BJ (cell line): ENCODE measurements at places on chromosomes 12 and 14.

DNA sequence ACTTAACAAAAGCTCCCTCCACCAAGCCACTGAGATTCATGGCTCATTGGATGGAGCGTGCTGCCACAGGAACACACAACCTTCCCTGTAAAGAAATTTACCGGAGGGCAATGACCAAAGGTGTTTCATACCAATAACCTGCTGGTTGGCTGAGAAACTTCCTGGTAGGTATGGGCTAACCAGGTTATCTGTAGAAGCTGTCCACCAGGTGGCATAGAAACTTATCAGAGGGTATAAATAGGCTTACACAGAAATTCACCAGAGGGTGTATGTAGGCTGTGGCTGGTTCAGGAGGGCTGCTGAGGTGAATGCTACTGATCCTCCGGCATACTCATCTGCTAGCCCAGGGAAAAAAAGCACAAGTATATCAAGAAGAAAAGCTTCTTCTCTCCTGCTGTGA lies 27.1 kb upstream of the MTERF2 start:
- DNase-seq = no peak

DNA sequence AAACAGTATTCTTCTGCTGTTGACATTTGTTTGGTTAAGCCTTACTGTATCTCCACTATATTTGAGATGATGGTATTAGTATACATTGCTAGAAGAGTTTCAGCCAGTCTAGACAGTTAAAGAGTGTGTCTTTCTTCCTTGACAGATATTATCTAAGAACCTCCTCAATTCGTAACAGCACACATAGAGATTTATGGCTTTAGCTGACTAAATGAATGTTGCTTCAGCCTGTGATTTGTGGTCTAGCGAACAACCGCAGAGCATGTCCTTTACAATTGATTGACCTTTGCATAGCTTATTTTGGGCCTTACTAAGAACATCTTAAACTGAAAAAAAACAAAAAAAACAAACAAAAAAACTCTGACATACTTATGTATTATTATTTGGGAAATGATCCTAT lies 122.2 kb downstream of the DAAM1 start:
- no peak for DNase-seq

DNA sequence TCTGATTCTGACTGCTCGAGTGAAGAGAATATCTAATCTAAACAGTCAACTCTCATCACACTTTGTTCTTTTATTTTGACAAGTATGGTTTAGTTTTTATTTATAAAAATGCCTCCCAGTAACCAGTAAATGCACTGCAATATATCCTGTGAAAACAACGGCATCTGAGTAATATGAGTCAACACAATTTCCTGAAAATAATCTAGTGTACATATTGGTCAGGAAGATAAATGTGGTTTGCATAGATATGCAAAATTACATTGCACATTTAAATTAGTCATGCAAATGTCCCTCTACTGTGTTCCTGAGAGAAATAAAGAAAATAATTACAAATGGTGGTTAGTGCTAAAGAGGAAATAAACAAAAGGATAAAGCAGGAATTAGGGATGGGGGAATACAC lies 1190.7 kb upstream of the SEL1L start:
- no peak for DNase-seq

DNA sequence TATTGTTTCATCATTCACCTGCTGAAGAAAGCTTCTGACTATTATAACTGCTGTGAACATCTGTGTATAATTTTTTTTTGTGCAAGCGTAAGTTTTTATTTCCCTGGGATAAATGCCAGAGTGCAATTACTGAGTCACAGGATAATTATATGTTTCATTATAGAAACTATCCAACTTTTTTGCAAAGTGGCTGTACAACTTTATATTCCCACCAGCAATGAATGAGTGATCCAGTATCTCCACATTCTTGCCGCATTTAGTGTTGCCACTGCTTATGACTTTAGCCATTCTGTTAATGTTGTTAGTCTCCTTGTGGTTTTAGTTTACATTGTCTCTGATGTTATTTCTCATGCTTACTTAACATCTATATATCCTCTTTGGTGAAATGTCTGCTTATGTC lies 88.1 kb upstream of the CCDC175 start:
- no peak for DNase-seq

GRCh38 chr14:73599499-73599898 lies 7.8 kb downstream of the ACOT4 start:
- no peak for DNase-seq

DNA sequence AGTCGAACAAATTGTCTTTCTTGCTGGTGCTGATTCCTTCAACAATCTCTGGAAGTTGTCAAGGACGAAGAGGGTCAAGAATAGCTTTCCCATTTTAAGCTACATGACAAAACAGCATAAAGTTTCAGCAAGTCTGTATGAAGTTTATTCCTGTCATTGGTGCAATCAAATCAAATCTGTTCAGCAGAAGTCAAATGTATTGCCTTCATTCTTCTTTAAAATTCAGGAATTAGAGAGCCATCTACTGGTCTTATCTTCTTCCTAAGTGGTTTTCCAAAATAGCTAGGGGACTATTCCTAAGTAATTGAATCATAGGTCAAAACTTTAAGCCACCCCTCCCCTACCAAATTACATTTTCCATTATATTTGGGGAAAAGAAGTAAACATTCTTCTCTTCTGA lies 990.2 kb downstream of the GALC start:
- no peak for DNase-seq

GRCh38 chr12:27333403-27334009 lies 870 bp downstream of the BMAL2 start:
- DNase-seq = no peak

DNA sequence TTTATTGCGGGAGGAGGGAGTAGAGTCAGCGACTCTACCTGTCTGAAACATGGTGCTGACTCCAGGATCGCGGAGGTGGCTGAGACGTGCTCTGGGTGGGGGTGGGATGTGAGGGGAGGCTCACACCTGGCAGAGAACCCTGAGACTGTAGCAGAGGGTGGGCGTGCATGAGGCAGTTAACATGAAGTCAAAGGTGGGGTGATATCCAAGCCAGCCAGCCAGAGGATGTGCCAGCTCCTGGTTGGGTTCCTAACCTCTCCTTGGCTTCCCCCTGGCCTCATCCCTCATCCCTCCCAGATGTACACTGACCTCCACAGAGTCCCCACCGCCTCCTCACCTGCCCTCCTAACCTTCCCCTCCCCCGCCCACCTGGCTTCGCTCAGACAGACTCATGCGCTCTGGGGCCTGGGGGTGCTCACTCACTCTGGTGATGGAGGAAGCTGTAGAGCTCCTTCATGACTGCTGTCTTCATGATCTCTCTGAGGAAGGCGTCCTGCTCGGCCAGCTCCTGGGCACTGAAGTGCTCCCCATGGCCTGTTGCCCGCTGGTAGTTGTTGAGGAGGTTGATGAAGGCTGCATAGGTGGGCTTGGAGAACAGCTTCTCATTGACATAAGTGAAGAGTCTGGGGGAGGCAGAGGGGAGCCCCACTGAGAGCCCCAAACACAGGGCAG lies 9.3 kb downstream of the ENDOU start:
- no peak for DNase-seq

- DNase-seq = no peak
These were observed 7.3 kb upstream of the RNASE1 start for GRCh38 chr14:20809917-20810316.

DNA sequence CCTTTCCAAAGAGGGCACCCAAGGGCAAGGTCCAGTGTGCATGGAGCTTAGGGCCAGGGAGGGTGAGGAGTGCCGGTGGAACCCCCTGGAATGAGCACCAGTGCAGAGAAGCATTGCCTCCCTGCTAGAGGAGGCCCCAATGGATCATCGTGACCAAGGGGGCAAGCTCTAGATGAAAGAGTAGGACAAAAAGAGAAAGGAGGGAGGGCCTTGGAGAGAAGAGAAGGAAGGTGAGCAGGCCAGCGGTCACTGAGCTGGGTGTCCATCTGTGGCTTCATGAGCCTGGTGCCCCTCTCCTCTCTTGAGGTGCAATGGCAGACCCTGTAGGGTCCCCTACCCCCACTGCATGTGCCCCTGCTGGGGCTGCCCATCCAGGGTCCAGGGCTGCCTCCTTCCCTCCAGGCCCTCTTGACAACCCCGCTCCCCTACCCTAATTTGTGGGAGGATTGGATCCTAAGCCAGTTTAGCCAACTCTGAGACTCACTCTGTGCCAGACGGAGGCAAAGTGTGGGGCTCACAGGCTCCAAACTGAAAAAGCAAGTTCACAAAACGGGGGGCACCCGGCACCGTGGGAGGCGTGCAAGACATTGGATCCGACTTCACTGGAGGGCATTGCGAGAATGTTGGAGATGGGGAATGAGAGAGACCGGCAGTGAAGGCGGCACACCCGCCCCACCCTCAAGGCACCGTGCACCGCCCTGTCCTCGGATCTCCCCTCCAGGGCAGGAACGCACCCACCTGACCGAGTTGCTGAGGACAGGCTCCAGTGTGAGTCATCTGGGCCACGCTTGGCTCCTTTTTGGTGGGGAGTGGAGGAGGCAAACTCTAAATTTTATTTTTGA lies 207.5 kb downstream of the KIF26A start:
- DNase-seq = no peak

DNA sequence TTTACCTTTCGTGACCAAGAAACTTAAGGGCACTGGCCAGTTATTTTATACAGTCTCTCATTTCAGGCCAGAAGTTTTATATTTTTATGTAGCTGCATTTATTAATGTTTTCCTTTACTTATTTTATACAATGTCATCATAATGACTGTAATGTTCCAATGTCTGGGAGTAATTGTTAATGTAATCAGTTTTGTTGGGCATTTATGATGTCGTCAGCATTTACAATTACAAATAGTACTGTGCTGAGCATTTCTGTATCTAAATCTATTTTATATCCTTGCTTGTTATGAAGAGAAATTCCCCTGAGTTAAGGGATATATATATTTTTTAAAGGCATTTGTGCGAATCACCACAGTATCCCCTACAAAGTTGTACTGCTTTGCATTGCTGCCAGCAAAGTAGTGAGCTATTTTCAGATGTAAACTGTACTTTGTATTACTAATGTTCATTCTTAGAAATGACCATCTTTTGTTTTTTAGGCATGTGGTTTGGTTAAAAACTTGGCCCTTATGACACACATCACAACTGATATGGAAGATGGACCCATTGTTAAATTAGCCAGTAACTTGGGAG lies 74.4 kb downstream of the POLR3B start:
- DNase-seq = no peak

- DNase-seq = no peak
These were observed 48.4 kb upstream of the FOS start for GRCh38 chr14:75230140-75230792.

DNA sequence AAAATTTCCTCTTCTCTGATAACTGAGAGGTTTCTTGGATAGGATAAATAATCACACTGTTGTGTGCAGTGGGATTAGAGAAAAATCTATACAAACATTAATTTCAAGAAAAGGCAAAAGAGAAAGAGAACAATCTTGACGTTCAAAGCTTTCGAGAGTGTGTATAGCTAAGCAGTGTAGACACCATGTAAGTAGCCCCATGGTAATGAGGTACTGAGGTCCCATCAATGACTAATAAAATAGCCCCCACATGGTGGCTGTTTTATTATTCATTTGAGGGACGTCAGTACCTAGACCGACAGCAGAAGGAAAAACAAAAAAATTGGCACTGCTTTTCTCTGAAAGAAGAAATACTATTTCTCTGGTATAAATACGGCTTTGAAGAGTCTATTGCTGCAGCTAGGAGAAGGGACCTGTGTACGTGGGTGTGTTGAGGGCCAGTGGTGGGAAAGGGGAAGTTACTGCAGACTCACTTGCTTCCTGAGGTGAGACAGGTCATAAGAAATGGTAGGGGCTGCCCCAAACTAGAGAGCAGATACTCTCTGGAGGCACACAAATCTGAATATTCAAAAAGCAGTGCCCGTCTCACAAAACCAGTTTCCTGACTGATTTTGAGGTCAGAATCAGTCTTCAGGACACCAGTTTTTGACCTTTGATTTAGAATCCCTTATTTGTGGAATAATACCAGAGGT lies 339.8 kb downstream of the EMP1 start:
- no peak for DNase-seq

GRCh38 chr12:100826323-100826722 lies 31.7 kb downstream of the ANO4 start:
- DNase-seq = no peak

- no peak for DNase-seq
These were observed 16.0 kb downstream of the MEG3 start for GRCh38 chr14:100841761-100842403.

DNA sequence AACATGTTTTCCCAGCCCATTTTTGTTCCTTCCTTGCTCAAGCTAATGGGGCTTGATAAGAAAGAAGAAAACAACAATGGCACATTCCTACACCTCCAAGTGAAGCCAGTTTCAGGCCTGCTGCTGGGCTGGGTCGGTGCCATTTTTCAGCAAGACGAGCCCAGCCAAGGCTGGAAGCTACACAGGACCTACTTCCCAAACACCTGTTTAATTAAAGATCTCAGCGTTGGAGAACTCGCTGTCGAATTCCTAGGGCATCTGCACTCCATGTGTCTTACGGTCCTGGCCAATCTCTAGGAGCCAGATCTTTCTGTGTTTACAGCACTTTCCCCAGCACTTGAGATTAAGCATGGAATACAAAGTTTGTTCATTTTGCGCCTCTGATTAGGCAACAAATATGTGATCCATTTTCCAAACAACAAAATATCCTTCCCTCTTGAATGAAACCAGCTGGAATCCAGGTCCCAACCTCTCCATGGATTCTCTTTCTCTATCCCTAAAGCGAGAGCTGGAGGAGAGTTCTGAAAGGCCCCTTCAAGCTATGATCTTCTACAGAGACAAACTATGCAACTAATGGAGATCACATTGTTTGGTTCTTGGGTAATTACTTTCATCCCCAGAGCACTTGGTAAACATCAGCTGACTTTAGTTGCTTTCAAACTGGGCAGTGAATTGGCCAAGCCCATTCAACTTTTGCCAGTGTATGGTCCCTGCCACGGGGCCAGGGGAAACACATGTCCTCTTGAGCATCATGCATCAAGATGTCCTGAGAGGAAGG lies 34.3 kb upstream of the TC2N start:
- no peak for DNase-seq

DNA sequence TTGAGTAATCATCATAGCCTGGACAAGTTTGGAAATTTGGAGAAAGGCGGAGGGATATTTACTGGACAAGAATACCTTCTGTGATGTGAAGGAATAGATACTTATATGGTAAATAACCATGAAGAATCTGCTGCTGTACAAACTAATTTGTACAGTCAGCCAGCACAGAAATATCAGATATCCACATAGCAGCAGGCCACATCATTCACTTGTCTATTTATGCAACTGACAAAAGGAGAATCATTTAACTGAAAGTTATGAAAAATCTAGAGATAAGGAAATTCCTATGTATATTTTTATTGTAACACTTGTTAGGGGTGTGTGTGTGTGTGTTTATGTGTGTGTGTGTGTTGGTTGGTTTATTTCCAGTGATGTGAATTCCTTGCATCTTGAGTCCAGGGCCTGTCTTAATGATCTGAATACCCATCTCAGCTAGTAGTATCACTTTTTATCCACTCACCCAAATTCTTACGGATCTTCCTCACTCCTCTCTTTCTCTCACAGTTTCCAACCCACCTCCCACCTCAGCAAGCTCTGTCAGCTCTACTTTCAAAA lies 10.5 kb upstream of the LRIG3 start:
- DNase-seq = no peak
